ENCODE measurements at places on chromosomes 4 and X.

- no peak for DNase-seq
Observed at GRCh38 chrX:112822892-112823291, 17.7 kb downstream of the AMOT start.

- no peak for DNase-seq
Observed at GRCh38 chr4:156098805-156099204, 145.1 kb upstream of the CTSO start.

DNA sequence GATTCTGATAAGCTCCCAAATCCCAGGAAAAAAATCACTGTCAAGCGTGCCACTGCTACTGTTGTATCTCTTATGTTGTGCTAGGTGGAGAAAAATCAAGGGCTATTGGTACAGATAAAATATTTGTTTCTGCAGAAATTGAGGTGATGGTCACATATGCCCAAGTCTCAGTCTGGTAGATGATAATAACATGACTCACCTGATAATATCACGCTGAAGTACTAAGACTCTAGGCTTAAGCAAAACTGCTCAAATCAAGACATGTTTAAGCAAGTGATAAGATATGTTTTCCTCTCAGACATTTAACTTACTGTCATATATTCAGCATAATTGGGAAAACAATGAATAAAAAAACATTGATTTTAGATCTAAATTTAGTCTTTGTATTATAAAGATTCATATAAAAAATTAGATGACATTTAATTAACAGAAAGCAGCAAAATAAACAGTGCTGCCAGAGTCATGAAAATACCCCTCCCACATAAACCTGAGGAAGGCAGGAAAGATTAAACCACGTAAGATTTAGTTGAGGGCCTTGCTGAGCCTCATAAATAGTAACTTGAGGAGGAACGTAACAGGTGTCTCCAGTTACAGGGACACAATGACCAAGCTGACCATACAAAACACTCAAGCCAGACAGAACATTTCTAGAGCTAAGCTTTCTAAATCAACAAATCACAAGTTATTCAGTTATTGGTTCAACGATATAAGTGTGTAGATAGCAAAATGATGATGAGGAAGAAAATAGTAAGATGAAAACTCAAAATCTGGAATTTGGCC is 143.5 kb downstream of the CHM start:
- DNase-seq: no peak

DNA sequence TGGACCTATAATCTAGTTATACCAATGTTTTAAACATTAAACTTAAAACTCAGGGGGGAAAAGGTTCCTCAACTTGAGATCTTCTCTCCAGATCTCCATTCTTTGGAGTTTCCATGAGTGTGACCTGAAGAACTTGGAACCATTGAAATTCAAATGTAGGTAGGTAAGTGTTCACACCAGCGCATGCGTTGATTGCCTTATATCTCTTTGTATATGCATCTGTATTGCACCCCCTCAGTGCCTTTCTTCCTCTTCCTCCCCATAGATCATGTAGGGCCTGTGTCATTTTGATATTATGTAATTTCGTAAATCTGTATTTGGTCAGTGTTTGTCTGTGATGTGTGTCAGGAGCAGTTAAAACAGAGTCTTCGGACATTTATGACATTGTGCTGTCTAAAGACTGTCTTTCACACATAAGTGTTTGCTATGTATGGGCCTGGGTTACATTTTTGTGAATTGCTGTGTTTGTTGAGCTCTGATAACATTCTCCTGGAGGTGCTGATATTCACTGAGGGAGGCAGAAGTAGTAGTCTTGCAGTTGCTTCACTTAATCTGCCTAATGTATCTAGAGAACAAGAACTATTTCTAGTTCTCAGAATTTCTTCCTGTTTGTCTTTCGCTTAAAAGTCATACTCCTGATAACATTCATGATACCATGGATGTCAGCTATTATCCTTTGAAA is 126.3 kb downstream of the RAP1GDS1 start:
- DNase-seq: no peak

Data from KBM-7 (cell line).